ENCODE measurements at places on chromosomes 12 and 14. TPM values are rescaled to one million over a fixed set of nuclear protein-coding genes. Genes with fewer than 3 reads are reported as not detected.

The CCDC60 gene
- total RNA-seq = not detected

The SRRM4 gene
- not detected for total RNA-seq

The SDR9C7 gene
- not detected for total RNA-seq

The ASCL1 gene
- total RNA-seq = not detected

The GDF3 gene
- total RNA-seq = 4.1 TPM

DNA sequence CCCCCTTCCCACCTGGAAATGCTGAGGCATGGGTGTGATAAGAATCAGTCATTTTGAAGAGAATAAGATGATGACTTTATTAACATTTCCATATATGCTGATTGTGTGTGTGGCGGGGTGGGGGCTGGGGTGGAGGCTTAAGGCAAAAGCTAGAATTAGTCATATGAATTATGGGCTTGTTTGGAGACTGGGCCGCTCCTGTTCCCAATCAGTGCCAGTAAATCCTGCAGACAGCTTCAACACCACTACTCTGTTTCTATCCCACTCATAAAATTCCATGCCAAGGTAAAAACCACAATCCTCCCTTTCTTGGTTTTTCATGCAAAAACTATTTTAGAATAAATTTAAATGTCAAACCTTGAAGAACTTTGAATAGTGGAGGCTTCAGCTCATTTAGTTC, 29.9 kb upstream of the SLC38A2 start:
- DNase-seq = peak; percentile 56
- H3K27me3 ChIP-seq = no peaks in the 10 kb centered on the region
- peaks cover 20% of the 10 kb centered on the region for H3K4me1 ChIP-seq
- peak overlapping the region; percentile 41 for H3K27ac ChIP-seq
- H3K36me3 ChIP-seq = no peaks in the 10 kb centered on the region

DNA sequence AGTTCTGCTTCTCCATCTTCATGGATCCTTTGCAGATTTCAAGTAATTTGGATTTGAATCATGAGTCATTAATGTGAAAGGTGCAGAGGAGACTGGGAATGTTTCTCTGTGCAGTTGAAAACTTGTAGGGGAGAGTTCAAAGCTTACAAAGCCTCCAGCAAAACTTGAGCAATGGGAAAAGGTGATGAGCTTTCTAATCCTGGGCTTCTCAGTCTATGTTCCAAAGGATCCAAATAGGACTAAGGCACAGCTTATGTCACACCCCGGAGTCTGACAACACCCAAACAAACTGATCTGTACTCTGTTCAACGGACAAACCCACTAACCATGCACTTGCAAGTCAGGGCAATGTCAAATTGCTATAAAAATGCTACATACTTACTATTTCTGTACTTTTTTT, 134.8 kb downstream of the DUSP6 start:
- H3K36me3 ChIP-seq = no peaks in the 10 kb centered on the region
- no peaks in the 10 kb centered on the region for H3K27me3 ChIP-seq
- no peak for DNase-seq
- H3K4me1 ChIP-seq = peaks cover 6% of the 10 kb centered on the region
- no peak overlapping the region for H3K27ac ChIP-seq
- H3K4me3 ChIP-seq = no peak overlapping the region

DNA sequence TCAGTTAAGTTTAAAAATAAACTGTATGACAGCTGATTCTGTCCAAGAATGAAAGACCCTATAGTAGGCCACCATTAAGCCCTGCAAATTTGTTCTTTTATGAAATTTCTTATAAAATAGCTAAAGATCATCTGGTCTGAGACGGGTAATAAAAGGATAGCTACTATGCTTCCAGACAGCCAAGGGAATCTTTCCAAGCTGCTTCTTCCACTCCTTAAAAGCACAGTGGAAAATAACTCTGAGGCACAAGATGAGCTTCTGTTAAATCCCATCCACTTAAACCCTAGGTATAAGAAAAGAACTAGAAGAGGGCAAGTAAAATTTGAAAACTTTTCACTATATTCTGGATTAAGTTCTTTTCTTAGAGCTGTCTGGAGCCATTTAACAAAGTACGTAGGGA, 194.3 kb downstream of the CAPZA3 start:
- no peak overlapping the region for H3K4me3 ChIP-seq
- H3K27ac ChIP-seq = no peak overlapping the region
- no peak for DNase-seq
- no peaks in the 10 kb centered on the region for H3K4me1 ChIP-seq
- H3K27me3 ChIP-seq = no peaks in the 10 kb centered on the region

GRCh38 chr14:21102521-21103410, 1.9 kb downstream of the TMEM253 start:
- peaks cover 21% of the 10 kb centered on the region for H3K27me3 ChIP-seq
- peak overlapping the region; percentile 45 for H3K4me3 ChIP-seq
- DNase-seq = no peak

DNA sequence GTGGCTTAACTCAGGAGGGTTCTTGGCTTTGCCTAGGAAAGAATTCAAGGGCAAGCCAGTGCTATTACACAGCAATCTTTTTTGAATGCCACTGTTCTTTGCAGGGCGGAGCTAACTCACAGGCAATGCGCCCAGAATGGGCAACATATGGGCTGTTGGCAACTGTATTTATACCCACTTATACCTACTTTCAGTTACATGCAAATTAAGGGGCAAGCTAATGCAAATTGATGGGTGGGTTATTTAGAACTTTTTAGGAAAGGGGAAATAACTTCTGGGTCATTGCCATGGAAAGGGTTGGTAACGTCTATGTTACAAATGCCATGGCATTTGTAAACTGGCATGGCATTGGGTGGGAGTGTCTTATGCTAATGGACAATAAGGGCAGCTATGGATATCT, 85.4 kb downstream of the C12orf50 start:
- no peak overlapping the region for H3K4me3 ChIP-seq
- DNase-seq = no peak
- no peaks in the 10 kb centered on the region for H3K36me3 ChIP-seq
- no peaks in the 10 kb centered on the region for H3K27me3 ChIP-seq
- H3K27ac ChIP-seq = no peak overlapping the region
- H3K4me1 ChIP-seq = no peaks in the 10 kb centered on the region

- peak overlapping the region; percentile 43 for H3K27ac ChIP-seq
- no peak overlapping the region for H3K4me3 ChIP-seq
- peaks cover 10% of the 10 kb centered on the region for H3K4me1 ChIP-seq
- no peaks in the 10 kb centered on the region for H3K27me3 ChIP-seq
- DNase-seq = peak; percentile 91
These were observed 182.5 kb upstream of the RASSF8 start for GRCh38 chr12:25775968-25776367.

- peak overlapping the region; percentile 95 for H3K27ac ChIP-seq
- H3K36me3 ChIP-seq = no peaks in the 10 kb centered on the region
- peaks cover 40% of the 10 kb centered on the region for H3K4me1 ChIP-seq
- peak overlapping the region; percentile 38 for H3K4me3 ChIP-seq
- H3K27me3 ChIP-seq = no peaks in the 10 kb centered on the region
- DNase-seq = peak; percentile 92
These were observed 11.7 kb upstream of the INF2 start for GRCh38 chr14:104677512-104678332.

DNA sequence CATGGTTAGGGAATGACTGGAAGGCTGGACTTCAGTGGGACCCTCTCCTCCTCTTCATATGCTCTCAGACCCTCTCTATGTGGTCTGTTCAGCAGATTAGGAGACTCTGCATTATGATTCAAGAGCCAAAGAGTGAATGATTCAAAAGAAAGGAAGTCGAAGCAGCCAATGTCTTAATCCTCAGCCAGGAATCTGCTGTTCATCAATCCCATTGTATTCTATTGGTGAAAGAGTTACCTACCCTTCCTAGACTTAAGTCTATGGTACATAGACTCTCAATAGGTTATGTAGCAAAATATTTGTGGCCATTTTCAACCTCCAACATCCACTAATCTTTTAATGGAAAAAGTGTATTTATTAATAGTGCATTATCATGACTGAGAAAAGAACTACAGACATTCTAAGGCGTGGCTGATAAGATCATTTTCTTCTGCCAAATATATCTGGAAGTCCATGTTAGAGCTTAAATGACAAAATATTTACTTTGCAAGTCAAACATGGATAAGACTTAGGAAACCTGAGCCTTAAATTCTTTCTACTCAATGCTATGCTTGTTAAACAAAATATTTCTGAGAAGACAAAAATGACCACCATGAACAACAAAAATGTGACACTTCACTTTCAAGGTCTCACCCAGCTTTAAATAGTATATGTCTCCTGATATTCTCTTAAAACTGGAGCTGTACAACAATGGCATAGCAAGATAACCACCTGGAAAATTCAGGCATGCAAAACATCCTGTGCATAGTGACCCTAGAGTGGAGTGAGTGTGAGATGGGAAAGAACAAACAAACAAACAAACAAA, 1100.6 kb downstream of the GALC start:
- H3K4me3 ChIP-seq = no peak overlapping the region
- no peak for DNase-seq
- H3K27me3 ChIP-seq = no peaks in the 10 kb centered on the region
- no peaks in the 10 kb centered on the region for H3K36me3 ChIP-seq
- H3K27ac ChIP-seq = no peak overlapping the region

GRCh38 chr12:108180255-108181094, 51.4 kb downstream of the WSCD2 start:
- H3K36me3 ChIP-seq = no peaks in the 10 kb centered on the region
- no peak overlapping the region for H3K4me3 ChIP-seq
- no peaks in the 10 kb centered on the region for H3K27me3 ChIP-seq
- H3K4me1 ChIP-seq = no peaks in the 10 kb centered on the region
- no peak overlapping the region for H3K27ac ChIP-seq
- no peak for DNase-seq

DNA sequence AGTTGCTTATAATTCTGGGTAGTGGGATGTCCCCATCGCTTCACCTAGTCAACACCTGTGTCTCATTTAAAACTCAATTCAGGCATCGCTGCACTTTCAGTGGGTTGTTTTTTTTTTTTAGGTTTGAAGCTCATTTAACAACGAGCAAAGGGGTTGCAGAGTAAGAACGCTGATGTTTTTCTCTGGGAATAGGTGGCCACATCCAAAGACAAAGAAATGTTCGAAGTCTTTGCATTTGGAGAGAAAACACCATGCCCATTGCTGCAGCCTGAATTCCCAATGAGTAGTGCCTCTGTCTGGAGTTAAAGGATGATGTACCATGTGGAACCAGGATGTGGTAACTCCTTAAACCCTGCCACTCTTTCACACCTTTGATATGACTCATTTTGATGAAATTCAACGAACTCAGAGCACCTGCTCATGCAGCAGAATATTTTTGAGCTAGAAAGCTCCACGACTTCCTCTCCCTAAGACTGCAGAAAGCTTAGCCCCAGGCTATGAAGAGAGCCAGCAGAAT, 35.1 kb upstream of the BATF start:
- no peaks in the 10 kb centered on the region for H3K4me1 ChIP-seq
- no peaks in the 10 kb centered on the region for H3K36me3 ChIP-seq
- H3K27ac ChIP-seq = no peak overlapping the region
- no peak for DNase-seq
- no peak overlapping the region for H3K4me3 ChIP-seq

DNA sequence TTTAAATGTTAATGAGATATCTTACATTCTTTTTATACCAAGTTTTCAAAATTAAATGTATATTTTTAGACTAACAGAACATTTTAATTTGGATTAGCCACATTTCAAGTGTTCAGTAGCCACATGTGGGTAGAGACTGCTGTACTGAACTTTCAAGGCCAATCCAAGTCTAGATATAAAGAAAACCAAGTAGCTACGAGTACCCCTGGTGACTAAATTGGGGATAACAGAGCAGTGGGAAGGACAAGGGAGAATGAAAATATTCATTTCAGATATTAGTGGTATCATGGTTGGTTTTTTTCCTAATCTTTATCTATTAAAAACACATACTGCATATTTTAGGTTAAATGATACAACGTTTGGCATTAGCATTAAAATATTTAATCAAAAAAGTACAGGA, 69.4 kb upstream of the RHOJ start:
- peaks cover 2% of the 10 kb centered on the region for H3K27me3 ChIP-seq
- no peak overlapping the region for H3K4me3 ChIP-seq
- DNase-seq = peak; percentile 15
- H3K27ac ChIP-seq = no peak overlapping the region
- no peaks in the 10 kb centered on the region for H3K4me1 ChIP-seq

DNA sequence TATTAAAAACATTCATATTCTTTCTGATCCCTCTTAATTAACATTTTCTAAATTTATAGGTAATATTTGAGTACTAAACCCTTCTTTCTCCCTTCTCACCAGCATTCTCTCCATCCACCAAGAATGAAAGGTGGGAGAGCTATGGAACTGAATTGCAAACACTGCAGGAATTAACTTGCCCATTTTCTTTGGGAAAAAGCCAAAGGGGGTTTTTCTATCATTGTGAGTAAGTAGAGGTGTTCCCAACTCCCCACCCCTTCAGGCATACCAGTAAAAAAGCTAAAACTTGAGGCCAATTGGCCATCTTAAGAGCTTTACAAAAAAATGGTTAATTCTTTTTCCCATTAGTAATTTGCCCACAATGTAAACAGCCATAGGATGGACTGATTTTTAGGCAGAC, 23.7 kb downstream of the PCNX1 start:
- H3K27ac ChIP-seq = no peak overlapping the region
- no peak overlapping the region for H3K4me3 ChIP-seq
- peaks cover 13% of the 10 kb centered on the region for H3K4me1 ChIP-seq
- DNase-seq = no peak

GRCh38 chr14:51020024-51020710, 74.7 kb downstream of the TRIM9 start:
- no peak overlapping the region for H3K27ac ChIP-seq
- no peaks in the 10 kb centered on the region for H3K4me1 ChIP-seq

- H3K4me1 ChIP-seq = no peaks in the 10 kb centered on the region
- no peak overlapping the region for H3K27ac ChIP-seq
- no peaks in the 10 kb centered on the region for H3K36me3 ChIP-seq
- no peaks in the 10 kb centered on the region for H3K27me3 ChIP-seq
These were observed 6.8 kb downstream of the CCDC198 start for GRCh38 chr14:57486767-57487379.

- H3K36me3 ChIP-seq = no peaks in the 10 kb centered on the region
- H3K27ac ChIP-seq = peak overlapping the region; percentile 40
- no peaks in the 10 kb centered on the region for H3K27me3 ChIP-seq
- peaks cover 5% of the 10 kb centered on the region for H3K4me1 ChIP-seq
- no peak overlapping the region for H3K4me3 ChIP-seq
These were observed 11.2 kb downstream of the BCL2L14 start for GRCh38 chr12:12081836-12082497.

- DNase-seq = peak; percentile 53
- no peaks in the 10 kb centered on the region for H3K4me1 ChIP-seq
- no peak overlapping the region for H3K27ac ChIP-seq
These were observed 6.5 kb downstream of the NFE2 start for GRCh38 chr12:54294152-54294952.

DNA sequence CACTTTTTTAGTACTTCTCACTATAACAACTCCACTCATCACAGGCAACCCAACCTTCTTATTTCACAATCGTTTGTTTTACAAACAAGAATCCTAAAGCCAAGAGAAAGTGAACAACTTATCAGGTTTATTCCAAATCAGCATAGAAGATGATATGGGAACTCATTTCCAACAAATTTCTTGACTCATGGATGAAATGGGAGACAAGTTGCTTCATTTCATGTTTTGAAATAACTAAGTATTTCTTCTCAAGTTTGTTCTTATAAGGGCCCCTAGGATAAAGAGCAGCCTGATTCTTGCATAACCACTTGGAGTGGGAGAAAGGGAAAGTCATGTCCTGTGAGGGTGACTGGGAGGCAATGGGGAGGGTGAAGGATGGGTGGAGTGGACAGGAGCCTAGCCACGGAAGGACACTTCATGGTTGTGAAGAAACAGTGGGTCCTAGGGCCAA, 168.3 kb downstream of the DUSP6 start:
- no peak overlapping the region for H3K4me3 ChIP-seq
- DNase-seq = no peak
- no peaks in the 10 kb centered on the region for H3K27me3 ChIP-seq
- H3K36me3 ChIP-seq = no peaks in the 10 kb centered on the region
- no peak overlapping the region for H3K27ac ChIP-seq
